ENCODE measurements at places on chromosomes 12 and 14.

- DNase-seq, result peak; percentile 31
Measured at GRCh38 chr14:69242311-69243224, 17.4 kb upstream of the GALNT16 start.

GRCh38 chr14:68106456-68106855 lies 286.9 kb downstream of the RAD51B start:
- DNase-seq, result no peak

GRCh38 chr12:50839042-50839441 lies 3.7 kb upstream of the TMPRSS12 start:
- DNase-seq, result no peak

DNA sequence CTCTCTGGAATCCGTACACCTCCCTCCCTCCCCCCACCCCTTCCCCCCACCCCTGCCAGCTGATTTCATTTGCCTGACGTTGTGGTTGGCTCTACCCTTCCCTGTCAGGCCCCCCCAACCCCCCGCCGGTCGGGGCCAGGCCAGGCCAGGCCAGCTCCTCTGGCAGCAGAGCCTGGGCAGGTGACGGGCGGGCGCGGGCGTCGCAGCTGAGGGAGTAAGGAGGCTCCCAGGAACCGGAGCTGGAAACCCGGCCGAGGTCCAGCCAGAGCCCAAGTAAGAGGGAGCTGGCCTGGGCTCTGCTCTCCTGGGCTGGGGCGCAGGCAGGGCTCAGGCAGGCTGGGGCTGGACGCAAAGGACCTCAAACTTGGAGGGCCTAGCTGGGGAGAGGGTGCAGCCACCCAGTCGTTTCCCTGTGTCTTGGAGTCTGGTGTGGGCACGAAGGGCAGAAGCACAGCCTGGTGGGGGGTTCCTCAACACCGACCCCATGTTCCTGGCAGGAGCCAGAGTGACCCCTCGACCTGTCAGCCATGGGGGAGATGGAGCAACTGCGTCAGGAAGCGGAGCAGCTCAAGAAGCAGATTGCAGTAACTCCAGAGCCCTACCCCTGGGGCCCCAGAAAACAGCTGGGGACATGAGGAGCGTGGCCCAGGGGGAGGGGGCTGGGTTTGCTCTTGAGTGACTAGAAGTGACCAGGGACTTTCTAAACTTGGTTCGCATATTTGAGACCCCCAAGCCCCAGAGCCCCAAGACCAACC lies at the start of gene GNB3:
Gene GNB3, plus strand, starts transcription at position 165 of the 755 bp plus-strand sequence. Its CDS starts 363 bp downstream, at position 528.
- no peak for DNase-seq

DNA sequence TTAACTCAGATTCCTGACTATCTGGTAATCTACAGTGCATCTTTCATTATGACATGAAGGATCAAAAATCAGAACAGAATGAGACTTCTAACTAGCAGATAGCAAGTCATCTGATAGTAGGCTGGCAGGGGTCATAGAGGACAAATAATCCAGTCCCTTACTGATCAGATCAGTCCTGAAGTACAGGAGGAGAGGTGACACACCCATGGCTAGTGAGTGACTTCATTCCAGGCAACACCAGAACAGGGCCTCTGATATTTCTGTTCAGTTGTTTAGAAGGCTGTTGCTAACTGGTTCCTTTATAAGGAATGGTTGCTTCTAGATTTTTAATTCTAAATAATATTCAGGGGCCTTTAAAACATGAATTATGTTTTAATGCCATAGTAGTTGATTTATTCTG lies 222.1 kb downstream of the NTF3 start:
- no peak for DNase-seq

Measured in skeletal muscle cell (primary cell).